Suppressor macrophage treated with lipopolysaccharide for 4 hours (primary cell): ENCODE measurements at places on chromosomes 11 and 22.

GRCh38 chr11:134589129-134589528 lies 177.1 kb upstream of the B3GAT1 start:
- DNase-seq = no peak

GRCh38 chr11:104588970-104589369 lies 309.3 kb downstream of the CASP12 start:
- no peak for DNase-seq

DNA sequence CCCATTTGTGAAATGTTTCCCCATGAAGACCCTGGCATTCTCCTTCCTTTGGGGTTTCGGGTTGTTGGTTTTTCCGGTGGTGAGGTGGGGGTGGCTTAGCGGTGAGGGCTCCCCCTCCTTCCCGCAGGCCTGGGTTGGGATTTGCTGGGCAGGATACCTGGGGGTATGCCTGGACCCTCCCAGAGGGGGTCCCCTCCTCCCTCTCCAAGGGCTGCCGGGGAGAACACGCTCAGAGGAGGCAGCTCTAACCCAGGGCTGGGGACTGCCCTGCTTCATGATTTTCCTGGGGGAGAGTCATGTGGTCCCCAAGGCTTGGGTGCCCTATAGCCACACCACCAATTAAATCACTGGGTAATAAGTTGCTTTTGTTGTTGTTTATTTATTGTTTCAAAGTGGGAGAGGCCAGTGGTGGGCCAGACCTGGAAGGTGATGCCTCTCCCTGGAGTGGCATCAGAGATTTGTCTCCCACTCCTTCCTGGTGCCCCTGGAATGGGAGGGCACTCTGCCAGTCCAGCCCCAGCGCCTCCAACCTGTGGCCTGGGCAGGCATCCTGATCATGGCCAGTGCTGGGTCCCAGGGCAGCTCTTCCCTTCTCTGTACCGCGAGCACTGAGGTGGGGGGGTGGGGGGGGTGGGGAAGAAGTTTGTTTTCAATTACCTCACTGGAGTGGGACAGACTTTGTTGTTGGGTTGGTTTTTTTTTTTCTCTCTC lies 1.3 kb upstream of the CLCF1 start:
- DNase-seq = no peak

DNA sequence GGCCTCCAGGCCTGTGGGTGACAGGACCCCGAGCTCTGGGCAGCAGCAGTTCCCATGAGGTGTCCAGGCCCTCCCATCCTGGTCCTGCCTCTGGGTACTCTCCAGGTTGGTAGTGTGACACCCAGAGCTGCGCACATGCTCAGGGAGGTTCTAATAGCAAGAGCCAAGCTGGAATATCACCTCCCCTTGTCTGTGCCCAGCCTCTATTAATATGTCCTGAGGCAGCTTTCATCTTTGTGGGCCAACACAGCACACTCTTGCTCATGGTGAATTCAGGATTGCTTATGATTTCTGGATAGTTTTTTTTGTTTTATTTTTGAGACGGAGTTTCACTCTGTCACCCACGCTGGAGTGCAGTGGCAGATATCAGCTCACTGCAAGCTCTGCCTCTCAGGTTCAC lies 3.3 kb downstream of the P2RX6 start:
- DNase-seq = no peak

DNA sequence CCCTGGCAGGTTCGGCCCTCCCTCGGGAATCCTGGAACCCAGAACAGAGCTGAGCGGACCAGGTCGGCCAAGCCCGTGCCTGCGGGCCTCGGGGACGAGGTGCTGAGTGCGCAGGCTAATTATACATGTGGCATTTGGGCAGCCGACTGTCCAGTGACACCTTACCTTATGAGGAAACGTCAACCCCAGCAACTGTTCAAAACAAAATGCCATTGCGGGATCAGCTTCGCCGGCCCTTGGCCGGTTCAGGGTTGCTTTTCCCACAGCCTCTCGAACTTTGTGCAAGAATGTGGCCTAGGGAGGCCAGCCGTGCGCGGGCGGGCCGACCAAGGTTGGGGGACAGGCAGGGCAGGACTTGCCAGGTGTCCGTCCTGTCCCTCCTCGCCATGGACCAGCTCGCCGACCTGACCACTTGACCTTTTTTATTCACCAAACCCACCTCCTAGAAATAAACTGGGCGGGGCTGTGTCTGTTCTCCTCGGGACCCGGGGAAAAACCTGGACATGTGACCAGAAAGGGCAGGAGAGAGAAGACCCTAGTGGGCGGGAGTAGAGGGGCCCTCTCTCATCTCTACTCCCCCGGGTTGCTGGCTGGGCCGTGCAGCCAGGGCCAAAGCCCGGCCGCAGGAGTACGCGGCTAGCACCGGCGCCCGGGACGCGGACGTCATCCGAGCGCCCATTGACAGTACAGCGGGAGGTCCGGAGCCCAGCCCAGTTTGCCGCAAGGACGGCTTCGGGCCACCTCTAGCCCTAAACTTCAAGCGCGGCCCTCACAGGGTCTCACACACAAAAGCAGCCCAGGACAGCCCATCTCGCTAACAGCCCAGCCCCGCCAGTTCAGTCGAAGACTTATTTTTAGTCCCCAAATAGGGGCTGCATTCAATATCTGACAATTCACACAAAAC lies 134.3 kb upstream of the C11orf58 start:
- DNase-seq = peak; percentile 14

DNA sequence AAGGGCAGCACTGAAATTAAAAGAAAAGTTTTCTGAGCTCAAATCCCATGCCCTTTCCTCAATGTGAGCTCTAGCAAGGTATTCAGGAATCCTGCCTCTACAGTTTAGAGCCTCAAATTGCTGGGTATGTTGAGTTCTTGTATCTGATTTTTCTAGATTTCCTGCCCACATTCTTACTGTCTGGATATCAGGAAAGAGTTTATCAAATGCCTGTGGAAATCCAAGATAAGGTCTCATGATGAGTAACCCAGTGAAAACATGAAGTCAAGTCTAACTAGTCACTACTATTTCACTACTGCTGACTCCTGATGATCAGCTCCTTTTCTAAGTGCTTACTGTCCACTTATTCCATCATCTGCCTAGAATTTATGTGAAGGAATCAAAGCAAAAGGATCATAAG lies 29.8 kb downstream of the LIMK2 start:
- DNase-seq = peak; percentile 40
